ENCODE measurements at places on chromosomes 3 and 15.

DNA sequence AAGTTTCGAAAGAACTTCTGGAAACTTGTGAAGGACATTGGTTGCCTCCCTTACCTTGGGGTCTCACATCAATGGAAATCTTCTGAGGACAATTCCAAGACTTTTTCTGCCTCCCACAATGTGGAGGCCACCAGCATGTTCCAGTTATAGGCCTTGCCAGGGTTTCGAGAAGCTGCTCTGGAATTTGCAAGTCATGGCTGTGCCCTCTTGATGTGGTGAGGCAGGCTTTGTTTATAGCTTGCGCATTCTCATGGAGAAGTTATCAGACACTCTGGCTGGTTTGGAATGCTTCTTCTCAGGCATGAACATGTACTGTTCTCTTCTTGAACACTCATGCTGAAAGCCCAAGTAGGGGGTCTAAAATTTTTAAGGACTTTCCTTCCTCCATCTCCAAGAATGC, 4.1 kb downstream of the CXCR6 start:
- peak; percentile 38 for DNase-seq

GRCh38 chr3:7684182-7684715, 817.4 kb upstream of the LMCD1 start:
- DNase-seq, result no peak

DNA sequence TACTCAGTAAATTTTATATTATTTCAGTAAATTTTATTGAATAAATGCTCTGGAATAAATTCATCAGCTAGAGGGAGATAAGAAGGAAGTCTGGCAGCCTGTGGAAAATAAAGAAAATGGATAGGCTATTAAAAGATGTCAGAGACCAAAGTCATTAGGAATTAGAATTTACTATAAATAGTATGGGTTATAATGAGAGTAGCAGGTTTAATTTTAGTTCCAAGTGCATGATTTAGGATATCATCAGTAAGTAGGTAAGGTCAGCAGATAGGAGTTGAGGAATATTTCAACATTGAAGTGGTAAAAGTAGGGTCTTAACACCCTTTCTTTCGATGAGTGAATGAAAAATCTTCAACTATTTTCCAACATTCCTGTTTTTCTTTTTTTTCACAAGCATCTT, 64.6 kb downstream of the SNRPN start:
- DNase-seq, result no peak

- DNase-seq, result no peak
Measured at GRCh38 chr15:66570327-66570726, 4.5 kb upstream of the LCTL start.

DNA sequence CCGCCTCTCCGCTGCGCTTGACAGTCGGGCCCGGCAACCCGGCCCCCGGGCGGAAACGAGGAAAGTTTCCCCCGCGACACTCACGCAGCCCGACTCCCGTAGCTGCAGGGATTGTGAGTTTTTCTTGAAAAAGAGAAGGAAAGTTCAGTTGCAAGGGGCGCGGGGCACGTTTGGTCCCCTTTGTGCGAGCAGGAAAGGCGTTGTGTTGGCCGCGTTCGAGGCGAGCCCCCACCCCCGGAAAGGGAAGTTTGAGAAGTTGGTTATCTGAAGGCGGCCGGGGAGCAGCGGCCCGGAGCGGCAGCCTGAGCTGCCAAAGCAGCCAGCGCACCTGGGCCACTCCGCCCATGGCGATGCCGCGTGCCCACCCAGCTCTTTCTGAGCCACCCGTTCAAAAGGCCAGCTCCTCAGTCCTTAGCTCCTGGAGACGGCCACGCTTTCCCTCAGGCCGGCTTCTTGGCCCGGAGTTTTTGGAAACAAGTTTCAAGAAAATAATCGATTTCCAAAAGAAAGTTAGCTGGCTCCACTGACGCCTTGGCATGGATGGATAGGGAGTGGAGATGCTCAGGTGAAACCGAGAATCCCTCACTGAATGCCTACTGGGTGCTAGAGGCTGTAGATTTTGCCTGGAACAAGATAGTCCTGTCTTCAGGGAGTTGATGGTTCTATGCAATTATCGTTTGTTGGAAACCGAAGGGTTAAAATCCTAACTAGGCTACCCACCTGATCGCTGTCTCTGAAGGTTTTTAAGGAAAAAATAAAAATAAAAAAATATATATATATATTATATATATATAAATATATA, 832 bp downstream of the TGFBR2 start:
- peak; percentile 18 for DNase-seq

DNA sequence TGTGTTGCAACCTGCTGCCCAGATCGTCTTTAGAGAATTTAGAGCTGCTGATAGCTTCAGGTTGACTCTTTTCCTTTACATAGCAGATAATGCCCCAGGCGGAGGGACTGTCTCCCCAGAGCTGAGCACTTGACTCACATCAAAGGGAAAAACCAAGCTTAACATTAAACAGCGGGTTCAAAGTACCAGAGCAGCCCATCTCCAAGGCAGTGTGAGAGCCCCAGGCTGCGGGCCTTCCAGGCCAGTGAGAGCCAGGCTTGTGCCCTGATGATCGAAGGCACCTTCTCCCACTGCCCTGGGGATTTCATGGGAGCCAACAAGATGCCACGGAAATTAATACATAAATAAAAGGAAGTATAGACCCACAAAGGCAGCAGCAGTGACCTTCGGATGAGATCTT, 275.6 kb downstream of the XXYLT1 start:
- no peak for DNase-seq

DNA sequence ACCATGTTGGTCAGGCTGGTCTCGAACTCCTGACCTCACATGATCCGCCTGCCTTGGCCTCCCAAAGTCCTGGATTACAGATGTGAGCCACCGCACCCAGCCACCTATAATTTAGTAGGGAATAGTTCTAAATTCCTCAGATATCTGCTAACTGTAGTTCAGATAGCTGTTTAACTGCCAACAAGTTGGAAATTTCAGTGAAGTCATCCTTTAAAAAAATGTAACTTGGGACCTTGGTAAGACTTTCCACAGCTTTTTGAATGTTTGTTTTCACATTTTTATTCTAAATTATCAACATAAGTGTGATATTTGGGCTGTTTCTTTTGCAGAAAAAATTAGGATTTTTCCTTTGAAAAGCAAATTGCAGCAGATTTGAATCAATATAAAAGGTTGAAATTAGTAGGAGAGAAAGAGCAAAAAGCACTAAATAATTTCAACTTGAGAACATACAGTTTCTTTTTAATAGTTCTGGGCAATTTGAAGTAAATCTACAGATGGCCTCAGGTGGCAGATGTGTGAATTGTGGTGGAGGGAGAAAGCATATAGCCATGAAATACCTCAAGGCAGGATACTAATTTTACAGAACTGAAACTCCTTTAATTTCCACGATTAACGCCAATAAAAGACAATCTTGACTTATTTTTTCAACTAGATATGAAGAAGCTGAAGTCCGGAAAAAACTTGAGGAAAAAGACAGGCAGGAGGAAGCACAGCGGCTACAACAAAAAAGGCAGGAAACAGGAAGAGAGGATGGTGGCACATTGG, 34.3 kb downstream of the USP8 start:
- DNase-seq, result peak; percentile 5
